Amniotic stem cell (primary cell): ENCODE measurements at places on chromosomes 6 and 20.

- no peak for DNase-seq
Observed at GRCh38 chr20:19456595-19457395, 244.4 kb downstream of the SLC24A3 start.

- no peak for DNase-seq
Observed at GRCh38 chr6:167660944-167661551, 165.7 kb upstream of the AFDN start.

GRCh38 chr20:35232575-35232974, 6.1 kb downstream of the MMP24 start:
- peak; percentile 45 for DNase-seq

- DNase-seq: no peak
Observed at GRCh38 chr6:13239530-13240455, 88.5 kb downstream of the TBC1D7 start.

- no peak for DNase-seq
Observed at GRCh38 chr6:31170600-31170881, at the start of gene POU5F1. Gene POU5F1, minus strand, starts transcription at chr6:31170682. Its CDS starts 62 bp downstream, at chr6:31170620.

- no peak for DNase-seq
Observed at GRCh38 chr6:41050536-41050935, 2.5 kb upstream of the APOBEC2 start.

DNA sequence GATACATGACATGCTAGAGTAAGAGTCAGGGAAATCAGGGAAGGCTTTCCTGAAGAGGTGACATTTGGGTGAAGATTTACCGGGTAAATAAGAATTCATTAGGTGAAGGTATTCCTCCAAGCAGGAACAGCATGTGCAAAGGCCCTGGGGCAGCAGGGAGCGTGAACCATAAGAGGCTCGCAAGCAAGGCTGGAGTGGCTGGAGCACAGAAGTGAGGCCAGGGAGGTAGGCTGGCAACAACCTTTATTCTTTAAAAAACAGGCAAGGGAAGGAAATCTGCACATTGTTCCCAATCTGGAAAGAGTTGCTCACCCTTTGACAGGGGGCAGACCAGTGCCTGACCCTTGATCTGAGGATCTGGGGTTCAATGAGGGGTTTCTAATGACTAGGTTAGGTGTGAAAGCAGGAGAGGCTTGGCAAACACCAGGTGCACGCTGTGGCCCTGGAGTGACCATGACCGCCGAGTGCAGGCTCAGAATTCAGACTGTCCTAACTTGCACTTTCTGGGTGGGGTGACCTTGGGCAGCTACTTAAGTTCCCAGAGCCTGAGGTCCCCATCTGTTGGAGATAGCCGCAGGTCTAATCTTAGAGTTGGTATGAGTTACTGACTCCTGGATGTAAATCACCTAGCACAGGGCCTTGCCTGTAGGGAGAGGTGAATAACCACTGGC, 1.9 kb downstream of the KIAA1755 start:
- no peak for DNase-seq

DNA sequence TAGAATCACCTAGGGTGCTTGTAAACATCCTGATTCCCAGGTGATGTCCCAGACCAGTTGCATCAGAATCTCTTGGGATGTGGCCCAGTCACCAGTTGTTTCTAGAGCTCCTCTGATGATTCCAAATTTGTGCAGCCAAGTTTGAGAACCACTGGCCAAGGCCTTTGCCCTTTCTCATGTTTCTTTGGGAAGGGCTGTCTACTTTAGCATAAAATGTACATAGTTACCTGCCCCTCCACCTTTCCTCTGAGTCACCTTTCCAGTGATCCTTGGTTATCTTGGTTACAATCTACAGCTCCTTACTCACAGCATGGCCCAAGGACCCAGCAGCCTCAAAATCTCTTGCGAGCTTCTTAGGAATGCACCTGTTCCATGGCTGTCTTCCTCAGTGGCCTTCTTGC, 266.4 kb upstream of the PRND start:
- DNase-seq: no peak

DNA sequence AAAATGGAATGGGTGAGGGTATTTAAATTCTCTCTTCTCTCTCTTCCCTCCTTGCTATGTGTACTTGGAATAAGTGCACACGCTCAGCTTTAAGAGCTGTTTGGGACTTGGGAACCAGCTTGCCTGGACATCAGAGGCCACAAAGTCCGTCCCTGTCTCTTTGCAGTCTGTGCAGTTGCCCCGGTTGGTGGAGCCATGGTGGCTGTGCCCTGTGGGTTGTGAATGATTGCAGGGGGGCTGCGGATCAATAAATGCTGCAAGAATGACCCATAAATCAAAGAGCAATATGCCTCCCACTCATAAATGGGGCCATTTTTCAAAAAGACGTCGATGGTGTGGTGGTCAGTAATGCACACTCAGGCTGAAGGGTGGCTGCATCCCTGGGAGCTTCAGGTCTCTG, 135.1 kb upstream of the CST7 start:
- no peak for DNase-seq

- DNase-seq: no peak
Observed at GRCh38 chr6:128538763-128539162, 18.4 kb upstream of the PTPRK start.

GRCh38 chr6:11253594-11253993, 21.1 kb upstream of the NEDD9 start:
- DNase-seq: no peak

GRCh38 chr20:9955646-9956045, 79.1 kb upstream of the ANKEF1 start:
- no peak for DNase-seq

- DNase-seq: no peak
Observed at GRCh38 chr6:323730-324088, 31.4 kb downstream of the DUSP22 start.

DNA sequence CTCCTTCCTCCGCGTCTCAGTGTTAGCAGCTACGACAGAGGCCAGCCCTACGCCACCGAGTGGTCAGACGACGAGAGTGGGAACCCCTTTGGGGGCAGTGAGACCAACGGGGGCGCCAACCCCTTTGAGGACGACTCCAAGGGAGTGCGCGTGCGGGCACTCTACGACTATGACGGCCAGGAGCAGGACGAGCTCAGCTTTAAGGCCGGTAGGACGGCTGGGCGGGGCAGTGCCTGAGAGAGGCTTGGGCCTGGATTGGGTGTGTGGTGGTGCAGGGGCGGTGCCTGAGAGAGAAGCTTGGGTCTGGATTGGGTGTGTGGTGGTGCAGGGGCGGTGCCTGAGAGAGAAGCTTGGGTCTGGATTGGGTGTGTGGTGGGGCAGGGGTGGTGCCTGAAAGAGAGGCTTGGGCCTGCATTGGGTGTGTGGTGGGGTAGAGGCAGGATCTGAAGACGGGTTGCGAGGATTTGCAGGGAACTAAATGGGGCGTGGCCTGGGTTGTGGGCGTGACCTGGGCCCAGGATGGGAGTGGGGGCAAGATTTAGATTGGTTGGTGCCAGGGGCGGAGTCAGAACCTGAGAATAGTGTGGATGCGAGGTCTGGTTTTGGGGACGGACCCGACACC, 24.4 kb downstream of the SPDEF start:
- DNase-seq: no peak

DNA sequence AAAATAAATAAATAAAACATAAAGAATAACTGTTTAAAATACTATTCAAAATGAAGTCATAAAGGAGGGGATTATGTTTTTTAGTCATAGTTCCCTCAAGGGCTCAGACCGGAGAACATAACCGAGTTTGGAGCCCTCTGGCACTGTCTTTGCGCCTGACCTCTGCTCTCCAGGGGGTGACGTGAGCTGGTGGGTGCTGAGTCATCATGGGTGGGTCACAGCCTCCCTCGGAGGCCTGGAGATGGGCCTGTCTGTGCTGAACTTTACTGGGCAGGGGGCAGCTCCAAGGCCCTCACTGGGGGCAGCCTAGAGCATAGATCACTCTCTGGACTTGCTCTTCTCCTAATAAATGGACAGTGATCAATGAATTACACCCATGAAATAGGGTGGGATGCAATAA, 3.1 kb upstream of the MAVS start:
- DNase-seq: peak; percentile 7

- DNase-seq: no peak
Observed at GRCh38 chr20:56968376-56969048, 297.9 kb downstream of the BMP7 start.

- no peak for DNase-seq
Observed at GRCh38 chr6:29486577-29486976, 1.2 kb downstream of the MAS1L start.

GRCh38 chr6:5481750-5482149, 220.4 kb downstream of the FARS2 start:
- no peak for DNase-seq

GRCh38 chr6:151690768-151691562, 116.5 kb upstream of the ESR1 start:
- no peak for DNase-seq

DNA sequence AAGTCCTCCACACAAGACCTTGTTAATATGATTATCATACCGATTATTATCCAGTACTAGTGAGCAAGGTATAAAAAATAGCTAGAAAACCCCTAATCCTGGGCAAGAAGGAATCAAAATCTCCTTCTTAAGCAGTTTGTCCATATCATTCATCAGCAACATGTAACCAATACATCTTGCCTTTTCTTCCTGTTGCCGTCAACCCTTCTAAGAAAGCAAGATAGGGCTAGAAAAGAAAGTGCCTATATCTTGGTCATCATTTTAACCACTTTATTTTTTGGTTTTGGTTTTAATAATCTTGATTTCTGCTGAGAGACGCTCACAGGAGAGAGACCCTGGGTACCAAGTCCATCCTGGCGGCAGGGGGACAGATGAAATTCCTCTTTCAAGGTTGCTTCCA, 27.2 kb upstream of the PREX1 start:
- DNase-seq: no peak

DNA sequence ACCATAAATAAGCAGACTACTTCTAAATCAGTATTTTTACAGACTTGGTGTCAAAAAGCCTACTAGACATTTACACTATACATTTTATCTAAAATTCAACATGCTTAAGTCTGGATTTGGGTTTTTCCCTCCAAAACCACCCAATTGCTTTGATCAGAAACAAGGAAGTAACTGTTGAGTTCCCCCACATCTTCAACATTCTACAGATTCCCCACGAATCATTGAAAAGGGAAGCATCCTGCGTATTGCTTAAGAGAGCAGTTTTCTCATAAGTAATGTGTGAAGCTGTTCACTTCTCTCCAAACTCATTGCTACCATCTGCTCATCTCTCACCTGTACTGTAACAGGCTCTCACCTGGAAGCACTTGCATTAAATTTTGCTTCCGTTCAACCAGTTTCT, 36.4 kb upstream of the RNF144B start:
- DNase-seq: no peak

- no peak for DNase-seq
Observed at GRCh38 chr20:50356525-50356885, 153.7 kb upstream of the PTPN1 start.

GRCh38 chr20:22583773-22584521, 425 bp downstream of the FOXA2 start:
- DNase-seq: no peak

- no peak for DNase-seq
Observed at GRCh38 chr6:163728442-163729126, 314.1 kb downstream of the QKI start.

DNA sequence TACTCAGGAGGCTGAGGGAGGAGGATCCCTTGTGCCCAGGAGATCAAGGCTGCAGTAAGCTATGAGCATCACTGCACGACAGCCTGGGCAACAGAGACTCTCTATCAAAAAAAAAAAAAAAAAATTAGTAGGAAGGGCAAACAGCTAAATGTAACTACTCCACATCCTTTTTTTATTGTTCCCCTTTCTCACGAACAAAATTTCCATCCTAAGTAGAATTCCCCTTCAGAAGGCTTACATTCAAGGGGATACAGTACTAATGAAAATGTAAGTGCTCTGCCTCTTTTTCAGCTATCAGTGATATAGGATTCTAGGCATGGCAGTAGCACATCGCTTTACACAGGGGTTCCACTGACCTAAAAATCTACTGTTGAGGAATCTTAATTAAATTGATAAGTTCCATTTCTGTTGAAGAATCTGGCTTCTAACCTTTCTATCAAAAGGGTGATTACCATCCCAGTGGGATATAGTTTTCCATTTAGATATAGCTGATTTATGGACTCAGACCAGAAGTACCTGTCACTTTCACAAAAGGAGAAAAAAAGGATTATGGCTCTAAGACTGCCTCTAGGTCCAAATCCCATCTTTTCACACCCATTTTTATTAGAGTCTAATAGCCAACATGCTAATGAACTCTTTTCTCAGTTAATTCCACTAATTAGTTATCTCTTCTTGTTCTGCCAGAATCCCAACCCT, 2.6 kb downstream of the B4GALT5 start:
- DNase-seq: no peak

- DNase-seq: no peak
Observed at GRCh38 chr6:32117461-32117860, 8.3 kb upstream of the TNXB start.

DNA sequence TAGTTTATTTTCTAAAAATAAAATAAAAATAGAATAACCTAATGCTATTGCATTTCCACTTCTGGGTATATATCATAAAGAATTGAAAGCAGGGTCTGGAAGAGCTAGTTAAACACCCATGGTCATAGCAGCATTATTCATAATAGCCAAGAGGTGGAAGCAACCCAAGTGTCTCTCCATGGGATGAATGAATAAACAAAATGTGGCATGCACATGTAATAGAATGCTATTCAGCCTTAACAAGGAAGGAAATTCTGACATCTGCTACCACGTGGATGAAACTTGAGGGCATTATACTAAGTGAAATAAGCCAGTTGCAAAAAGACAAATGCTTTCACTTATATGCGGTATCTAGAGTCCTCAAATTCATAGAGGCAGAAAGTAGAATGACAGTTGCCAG, 130.8 kb downstream of the TIAM2 start:
- no peak for DNase-seq

- DNase-seq: peak; percentile 44
Observed at GRCh38 chr6:110537208-110538123, 61.1 kb upstream of the SLC22A16 start.

DNA sequence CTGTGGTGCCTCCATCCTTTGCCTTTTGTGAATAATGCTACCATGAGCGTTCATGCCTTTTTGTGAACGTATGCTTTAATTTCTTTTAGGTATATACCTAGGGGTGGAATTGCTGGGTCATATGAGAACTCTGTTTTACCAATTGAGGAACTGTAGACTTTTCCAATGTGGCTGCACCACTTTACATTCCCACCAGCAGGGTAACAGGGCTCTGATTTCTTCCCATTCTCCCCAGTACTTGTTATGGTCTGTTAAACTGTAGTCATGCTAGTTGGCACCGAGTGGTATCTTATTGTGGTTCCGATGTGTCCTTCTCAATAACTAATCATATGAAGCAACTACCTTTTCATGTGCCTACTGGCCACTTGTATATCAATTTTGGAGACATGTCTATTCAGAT, 312.1 kb downstream of the GMDS start:
- no peak for DNase-seq

- no peak for DNase-seq
Observed at GRCh38 chr6:31446481-31446880, 43.1 kb downstream of the MICA start.

GRCh38 chr6:111200350-111201243, 113.3 kb downstream of the SLC16A10 start:
- no peak for DNase-seq
